ENCODE measurements at places on chromosomes 11 and 22. TPM values are rescaled to one million over a fixed set of nuclear protein-coding genes. Genes with fewer than 3 reads are reported as not detected.

GSTT2B gene
- total RNA-seq, result 0.97 TPM

FRMD8 gene
- total RNA-seq, result 43.7 TPM

TPP1 gene
- 55.4 TPM for total RNA-seq

ISX gene
- not detected for total RNA-seq

MIOX gene
- total RNA-seq, result not detected

FXYD6 gene
- total RNA-seq, result not detected

STT3A gene
- total RNA-seq, result 191 TPM

Data from cardiac atrium fibroblast (primary cell).